ENCODE measurements at places on chromosomes 13 and 19.

- DNase-seq = no peak
Measured at GRCh38 chr13:90070837-90071525, 1276.5 kb upstream of the MIR17HG start.

DNA sequence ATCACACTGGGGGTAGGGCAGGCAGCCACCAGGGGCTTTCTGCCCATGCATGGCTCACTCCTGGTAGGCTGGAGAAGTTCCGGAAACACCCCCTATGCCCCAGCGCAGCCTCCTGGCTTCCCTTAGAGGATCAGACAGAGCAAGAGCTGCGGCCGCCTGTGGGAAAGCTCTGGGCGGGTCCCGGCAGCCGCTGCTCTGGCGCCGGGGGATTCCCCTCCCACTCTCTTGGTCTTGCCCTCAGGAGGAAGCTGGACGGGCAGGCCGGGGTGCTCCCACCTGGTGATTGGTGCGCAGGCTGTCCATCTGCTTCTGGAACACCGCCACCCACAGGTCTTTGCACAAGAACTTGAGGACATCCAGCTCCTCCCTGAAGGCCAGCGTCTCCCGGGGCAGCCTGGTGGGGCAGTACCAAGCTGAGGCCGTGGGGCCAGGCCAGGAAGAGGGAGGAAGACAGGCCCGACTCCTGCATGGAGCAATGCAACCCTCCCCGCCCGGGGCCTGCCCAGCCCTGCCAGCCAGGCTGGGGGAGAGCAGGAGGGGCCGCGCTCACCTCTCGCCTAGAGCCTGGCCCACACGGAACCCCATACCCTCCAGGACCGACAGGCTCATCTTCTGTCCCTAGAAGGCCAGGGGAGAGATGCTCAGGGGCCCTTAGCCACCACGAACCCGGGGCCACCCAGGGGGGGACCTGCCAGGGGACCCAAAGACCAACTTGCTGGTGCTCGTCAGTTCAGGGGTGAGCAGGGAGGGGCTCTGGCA lies 4.0 kb upstream of the NKPD1 start:
- DNase-seq = no peak

DNA sequence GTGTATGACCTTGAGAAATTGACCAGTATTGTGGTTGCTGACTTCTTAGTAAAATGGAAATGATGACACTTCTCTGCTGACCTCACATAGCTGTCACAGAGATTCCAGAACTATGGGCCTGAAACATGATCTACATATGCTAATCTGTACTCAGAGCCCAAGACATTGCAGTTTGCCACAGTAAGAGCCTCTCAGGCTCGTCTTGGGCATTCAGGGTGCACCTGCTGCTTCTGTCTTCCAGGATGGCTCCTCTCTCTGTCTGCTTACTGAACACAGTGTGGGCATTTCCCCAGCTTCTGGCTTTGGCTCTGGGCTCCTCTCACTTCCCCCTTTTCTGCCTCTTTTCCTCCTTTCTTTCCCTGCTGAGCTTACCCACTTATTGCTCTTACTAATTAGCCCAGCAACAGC lies 22.3 kb upstream of the SLC46A3 start:
- DNase-seq = no peak

DNA sequence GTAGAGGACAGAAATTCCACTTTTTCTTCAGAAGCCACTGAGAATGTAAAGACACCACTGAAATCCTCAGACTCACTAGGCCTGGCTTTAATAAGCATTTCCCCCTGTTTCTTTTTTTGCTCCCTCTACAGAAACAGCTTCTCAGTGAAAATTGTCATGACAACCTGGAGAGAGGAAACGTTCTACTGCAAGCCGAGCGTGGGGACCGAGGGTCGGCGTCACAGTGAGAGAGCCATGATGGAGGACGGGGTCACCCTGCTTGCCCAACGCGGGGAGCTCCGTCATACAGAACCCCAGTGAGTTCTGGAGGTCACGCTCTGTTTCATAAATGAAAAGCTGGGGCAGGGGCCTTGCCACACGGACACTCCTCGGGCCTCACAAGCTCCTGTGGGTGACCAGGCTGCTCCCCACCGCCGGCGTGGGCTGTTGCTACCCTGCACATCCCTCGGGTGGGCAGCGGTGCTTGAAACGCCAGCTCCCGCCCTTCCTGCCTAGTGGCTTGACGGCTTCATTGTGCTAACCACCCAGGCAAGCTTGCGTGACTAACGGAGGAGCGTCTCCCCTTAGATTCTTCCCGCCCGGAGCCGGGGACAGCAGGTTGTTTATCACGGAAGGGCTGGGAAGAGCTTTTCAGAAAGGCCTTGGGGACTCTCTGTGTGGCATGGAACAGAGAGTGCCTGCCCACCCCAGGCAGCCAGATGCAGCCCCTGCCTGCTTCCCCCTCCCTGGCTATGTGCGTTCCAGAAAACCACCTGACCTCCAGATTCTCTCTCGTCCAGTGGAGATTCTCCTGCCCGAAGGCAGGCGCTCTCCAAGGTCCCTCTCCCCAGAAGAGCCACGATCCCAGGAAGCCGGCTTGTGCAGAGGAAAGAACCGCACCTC lies 153.6 kb downstream of the KATNAL1 start:
- no peak for DNase-seq

GRCh38 chr13:43232873-43233265 lies 209.5 kb downstream of the DNAJC15 start:
- DNase-seq = no peak

- DNase-seq = no peak
Measured at GRCh38 chr19:7225741-7226140, 68.5 kb downstream of the INSR start.

GRCh38 chr19:47740866-47741519 lies 4.4 kb upstream of the NOP53 start:
- DNase-seq = no peak
